ENCODE measurements at places on chromosomes 6 and 20. TPM values are rescaled to one million over a fixed set of nuclear protein-coding genes. Genes with fewer than 3 reads are reported as not detected.

GRCh38 chr6:33696548-33697518, 14.7 kb downstream of the UQCC2 start:
- DNase-seq: peak; percentile 61

- DNase-seq: peak; percentile 80
Measured at GRCh38 chr6:2738373-2738979, 12.2 kb downstream of the MYLK4 start.

ATP9A gene
- 22.4 TPM for total RNA-seq

GRCh38 chr6:121237859-121238258, 96.4 kb downstream of the TBC1D32 start:
- DNase-seq: no peak

GRCh38 chr20:44597516-44597915, 15.1 kb downstream of the PKIG start:
- DNase-seq: no peak

GRCh38 chr20:31569163-31570020, 35.7 kb upstream of the ID1 start:
- DNase-seq: peak; percentile 53

GRCh38 chr20:46485431-46485830, 27.9 kb downstream of the ZNF334 start:
- no peak for DNase-seq

GRCh38 chr6:154301839-154302752, 54.5 kb downstream of the IPCEF1 start:
- DNase-seq: peak; percentile 95

- no peak for DNase-seq
Measured at GRCh38 chr6:42411406-42411805, 40.3 kb downstream of the TRERF1 start.

DCDC2 gene
- total RNA-seq: not detected

F13A1 gene
- total RNA-seq: not detected

GRCh38 chr20:47075263-47075662, 180.6 kb downstream of the EYA2 start:
- DNase-seq: no peak

SIRPD gene
- total RNA-seq: not detected

- DNase-seq: no peak
Measured at GRCh38 chr6:151993364-151993763, 185.9 kb downstream of the ESR1 start.

DNA sequence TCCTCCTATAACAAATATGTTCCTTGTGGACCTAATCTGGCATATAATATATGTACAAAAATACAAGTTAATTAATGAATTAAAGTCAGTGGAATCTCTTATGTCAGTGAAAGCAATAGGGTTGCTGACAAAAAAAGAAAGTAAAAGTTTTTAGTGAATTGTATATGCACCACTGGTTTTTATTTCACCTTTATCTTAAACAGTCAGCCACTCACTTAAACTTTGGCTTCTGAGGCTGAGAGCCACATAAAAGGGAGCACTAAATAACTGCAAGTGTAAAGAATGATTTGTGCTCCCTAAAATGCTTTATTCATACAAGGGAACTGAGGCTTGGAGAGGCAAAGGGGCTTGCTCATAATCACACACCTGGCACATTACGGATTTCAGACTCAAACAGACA, 9.9 kb upstream of the F13A1 start:
- DNase-seq: no peak

MCCD1 gene
- total RNA-seq: not detected

DNA sequence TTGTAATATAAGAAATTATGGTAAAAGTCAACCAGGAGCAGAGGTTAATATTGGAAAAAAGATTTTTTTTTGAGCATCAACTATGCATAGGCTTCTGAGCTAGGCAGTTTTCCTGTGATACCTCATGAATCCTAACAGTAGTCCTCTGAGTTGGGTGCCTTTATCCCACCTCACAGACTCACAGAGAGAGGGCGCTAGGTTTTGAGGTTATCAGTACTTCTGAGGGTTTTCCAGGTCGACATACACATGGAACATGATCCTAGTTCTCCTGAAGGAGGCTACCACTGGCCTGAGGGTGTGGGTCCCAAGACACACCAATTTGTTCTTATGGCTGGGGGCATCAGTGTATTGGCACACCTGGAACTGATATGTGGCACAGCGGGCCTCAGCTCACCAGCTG, 358.8 kb upstream of the JAG1 start:
- DNase-seq: no peak

- DNase-seq: peak; percentile 60
Measured at GRCh38 chr20:46557231-46557956, 6.9 kb upstream of the OCSTAMP start.

RIPPLY2 gene
- not detected for total RNA-seq

- DNase-seq: no peak
Measured at GRCh38 chr6:26142026-26142425, 54.8 kb downstream of the HFE start.

SLC17A2 gene
- not detected for total RNA-seq

- DNase-seq: no peak
Measured at GRCh38 chr20:51594236-51595057, 51.9 kb upstream of the NFATC2 start.

COL19A1 gene
- under 0.01 TPM for total RNA-seq

GZF1 gene
- 30.3 TPM for total RNA-seq

DNA sequence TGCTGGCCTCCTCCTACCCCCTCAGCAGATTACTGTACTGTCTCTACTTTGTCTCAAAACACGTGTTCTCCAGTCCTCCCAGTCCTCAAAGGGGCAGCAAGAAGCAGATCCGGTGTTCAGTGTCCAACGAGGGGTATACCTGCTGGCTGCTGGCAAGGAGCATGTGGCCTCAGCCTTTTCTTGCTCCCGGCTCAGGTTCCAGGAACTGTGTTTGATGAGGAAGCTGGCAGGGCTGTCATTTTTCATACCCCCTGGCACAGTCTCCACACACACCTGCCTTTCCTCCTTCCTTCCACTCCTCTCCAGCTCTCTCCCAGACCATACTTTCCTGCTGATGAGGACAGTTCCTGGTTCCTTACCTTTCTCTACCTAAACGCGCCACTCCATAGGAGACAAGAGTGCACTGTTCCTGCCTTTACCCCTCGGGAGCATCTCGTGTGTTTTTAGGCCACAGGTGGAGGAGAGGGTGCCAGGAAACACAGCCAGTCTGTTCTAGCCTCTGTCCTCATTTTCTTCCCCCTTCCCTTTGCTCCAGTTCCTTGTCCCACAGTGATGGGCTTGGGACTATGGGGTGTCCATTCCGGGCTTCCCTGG, 77.2 kb downstream of the SSR1 start:
- DNase-seq: no peak

DNA sequence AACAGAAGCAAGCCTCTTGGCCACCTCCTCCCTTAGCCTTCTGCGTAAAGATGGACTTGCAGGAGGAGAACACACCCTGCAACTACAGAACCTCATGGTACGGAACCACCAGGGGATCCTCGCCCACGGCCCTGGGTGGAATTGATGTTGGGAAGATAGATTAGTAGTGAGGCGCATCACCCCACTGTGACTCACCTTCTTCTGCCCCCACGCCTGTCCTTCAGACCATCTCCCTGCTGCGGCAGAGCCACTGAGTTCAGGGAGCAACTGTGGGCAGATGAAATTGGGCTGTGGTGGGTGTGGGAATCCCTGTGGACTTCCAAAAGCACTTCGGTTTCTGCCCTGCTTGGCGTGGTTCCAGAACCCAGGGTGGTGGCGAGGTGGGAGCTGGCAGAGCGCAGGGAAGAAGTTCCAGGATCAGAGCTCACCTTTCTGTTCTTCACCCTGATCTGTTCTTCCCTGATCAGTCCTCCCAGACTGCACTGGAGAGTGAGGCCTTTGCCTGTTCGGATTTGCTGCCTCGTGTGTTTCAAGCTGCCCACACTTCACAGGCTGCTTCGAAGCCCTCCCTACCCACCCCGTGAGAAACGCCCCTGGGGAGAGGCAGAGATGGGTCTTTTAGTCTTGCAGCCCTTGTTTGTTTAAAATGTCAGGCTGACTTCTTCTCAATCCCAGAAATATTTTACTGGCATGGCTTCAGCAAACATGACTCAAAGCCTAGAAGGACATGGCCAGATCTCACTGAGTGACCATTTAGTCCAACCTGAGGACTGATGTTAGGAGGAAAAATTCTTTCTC, 92.8 kb upstream of the MLN start:
- peak; percentile 12 for DNase-seq

GRCh38 chr6:139800837-139801236, 426.4 kb upstream of the CITED2 start:
- DNase-seq: no peak

DNA sequence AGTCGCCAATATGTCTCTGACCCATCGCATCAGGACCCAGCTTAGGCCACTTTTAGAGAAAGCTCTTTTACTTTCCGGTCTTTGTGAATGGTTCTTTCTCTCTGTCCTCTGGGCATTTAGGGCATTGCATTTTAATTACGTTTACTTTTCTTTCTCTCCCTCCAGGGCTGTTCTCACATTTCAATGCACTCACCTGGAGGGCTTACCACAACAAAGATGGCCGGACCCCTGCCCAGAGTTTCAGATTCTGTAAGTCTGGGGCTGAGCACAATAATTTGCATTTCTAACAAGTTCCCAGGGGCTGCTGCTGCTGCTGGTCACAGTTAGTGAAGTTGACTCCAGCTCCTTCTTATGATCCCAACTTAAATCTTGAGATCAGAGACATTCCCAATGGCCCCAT, 3.0 kb downstream of the ANKRD66 start:
- DNase-seq: no peak

MOCS3 gene
- 9.9 TPM for total RNA-seq

C6orf163 gene
- 1.7 TPM for total RNA-seq

- no peak for DNase-seq
Measured at GRCh38 chr20:1955217-1955616, 38.6 kb downstream of the PDYN start.

- no peak for DNase-seq
Measured at GRCh38 chr20:61723529-61724257, 342.0 kb downstream of the TAF4 start.

SPATA25 gene
- total RNA-seq: not detected

DNA sequence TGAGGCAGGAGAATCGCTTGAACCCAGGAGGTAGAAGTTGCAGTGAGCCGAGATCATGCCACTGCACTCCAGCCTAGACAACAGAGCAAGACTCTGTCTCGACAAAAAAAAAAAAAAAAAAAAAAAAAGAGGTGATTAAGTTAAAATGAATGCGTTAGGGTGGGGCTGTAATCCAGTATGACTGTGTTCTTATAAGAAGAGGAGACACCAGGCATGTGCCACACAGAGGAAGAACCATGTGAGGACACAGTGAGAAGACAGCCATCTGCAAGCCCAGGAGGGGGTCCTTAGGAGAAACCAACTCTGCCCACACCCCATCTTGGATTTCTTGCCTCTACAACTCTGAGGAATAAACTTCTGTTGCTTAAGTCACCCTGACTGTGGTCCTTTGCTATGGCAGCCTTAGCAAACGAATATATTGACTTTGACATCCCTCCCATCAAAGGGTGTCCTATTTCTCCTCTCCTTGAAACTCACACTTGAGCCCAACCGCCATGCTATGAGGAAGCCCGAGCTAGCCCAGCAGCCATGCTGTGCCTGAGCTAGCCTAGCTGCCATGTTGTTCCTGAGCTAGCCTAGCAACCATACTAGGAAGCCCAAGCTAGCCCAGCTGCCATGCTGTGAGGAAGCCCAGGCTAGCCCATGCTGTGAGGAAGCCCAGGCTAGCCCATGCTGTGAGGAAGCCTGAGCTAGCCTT, 15.8 kb upstream of the PPP1R16B start:
- DNase-seq: peak; percentile 47

All from IMR-90 (cell line).